CD4-positive, alpha-beta T cell treated with Interleukin-2 at 100 ng/mL for 4 hours (primary cell): ENCODE measurements at places on chromosomes 5 and 9.

- DNase-seq: peak; percentile 12
These were observed 72.3 kb upstream of the ANXA1 start for GRCh38 chr9:73079326-73079725.

DNA sequence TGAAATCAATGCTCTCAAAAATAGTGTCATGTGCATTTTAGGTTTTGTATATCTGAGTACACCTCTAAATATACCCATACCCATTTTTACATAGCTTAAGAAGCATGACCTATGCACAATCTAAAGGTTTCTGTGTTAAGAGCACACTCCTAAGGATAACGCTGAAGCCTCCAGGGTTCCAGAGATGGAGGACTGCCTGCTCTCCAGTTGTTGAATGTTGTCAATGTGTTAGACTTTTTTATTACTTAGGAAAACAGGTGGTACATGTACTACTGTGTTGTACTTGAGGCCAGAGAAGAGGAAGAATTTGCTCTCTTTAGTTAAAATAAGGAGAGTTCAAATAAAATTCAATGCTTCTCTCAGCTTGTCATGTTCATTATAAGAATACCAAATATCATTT is 141.2 kb downstream of the EMB start:
- no peak for DNase-seq

DNA sequence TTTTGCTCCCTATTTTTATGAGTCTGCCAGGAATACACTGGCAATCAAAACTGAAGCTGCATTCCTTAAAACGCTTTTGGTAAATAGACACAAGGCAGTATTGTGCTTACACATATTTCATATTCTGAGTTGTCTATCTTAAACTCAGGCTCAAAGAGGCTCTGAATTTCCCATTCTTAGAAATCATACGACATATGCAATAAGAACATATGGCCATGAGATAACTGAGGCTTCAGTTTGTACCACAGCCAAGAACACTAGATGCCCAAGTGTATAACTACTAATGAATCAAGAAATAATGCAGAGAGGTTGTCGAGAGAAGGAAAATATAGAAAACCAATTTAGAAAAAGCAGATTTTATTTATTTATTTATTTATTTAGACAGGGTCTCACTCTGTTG is 357.4 kb downstream of the NDUFS4 start:
- DNase-seq: no peak

DNA sequence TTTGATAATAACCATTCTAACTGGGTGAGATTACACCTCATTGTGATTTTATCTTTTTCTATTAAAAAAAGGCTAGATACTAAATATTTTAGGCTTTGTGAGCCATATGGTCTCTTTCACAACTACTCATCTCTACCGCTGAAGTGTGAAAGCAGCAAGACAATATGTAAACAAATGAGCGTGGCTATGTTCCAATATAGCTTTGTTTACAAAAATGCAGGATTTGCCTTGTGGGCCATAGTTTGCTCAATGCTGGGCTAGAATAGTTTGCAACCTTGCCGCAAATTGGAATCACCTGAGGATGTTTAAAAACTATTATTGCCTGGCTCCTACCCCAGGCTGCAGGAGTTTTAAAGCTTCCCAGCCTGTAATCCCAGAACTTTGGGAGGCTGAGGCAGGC is 10.2 kb upstream of the GPR150 start:
- DNase-seq: no peak
